ENCODE measurements at places on chromosomes 12 and 14. TPM values are rescaled to one million over a fixed set of nuclear protein-coding genes. Genes with fewer than 3 reads are reported as not detected.

- DNase-seq, result no peak
- H3K4me1 ChIP-seq, result peaks cover 6% of the 10 kb centered on the region
- no peaks in the 10 kb centered on the region for H3K36me3 ChIP-seq
These were observed 288.2 kb upstream of the TMPO start for GRCh38 chr12:98227162-98227561.

GRCh38 chr14:22800346-22800745 is 14.9 kb downstream of the SLC7A7 start:
- H3K4me3 ChIP-seq, result no peak overlapping the region
- H3K36me3 ChIP-seq, result no peaks in the 10 kb centered on the region
- DNase-seq, result no peak
- H3K4me1 ChIP-seq, result no peaks in the 10 kb centered on the region
- peaks cover 35% of the 10 kb centered on the region for H3K27me3 ChIP-seq
- H3K27ac ChIP-seq, result no peak overlapping the region

DNA sequence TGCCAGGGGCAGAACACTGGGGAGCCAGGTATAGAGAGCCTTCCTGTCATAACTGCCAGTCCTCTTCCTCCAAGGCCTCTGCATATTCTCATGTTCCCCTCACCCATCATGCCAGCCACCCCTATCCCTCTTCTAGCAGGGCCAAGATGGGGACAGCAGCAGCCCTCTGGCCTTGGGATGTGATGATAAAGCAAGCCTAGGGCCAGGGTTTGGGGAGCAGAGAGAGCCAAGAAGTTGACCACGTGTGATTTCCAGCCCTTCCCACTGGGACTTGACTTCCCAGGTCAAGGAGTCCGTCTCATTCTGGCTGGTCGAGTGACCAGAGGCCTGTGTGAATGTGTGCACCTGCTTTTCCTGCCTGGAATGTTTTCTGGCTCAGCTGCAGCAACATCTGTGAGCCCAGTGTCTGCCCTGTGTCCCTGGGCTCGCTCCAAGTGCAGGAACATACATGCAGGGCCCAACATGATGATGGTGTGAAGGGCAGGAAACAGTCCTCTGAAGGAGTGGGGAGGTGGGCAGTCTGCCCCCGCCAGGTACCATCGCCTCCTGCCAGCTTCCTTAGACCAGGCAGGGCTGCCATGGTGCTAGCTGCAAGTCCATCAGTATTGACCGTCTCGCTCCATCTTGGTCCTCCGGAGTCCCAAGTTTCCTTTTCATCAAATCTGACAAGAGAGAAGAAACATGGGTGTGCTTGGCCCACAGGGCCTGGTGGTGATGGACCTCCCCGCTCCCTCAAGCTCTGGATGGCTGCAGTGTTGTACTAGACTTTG is 21.0 kb downstream of the VASH1 start:
- peak overlapping the region; percentile 35 for H3K4me3 ChIP-seq
- DNase-seq, result no peak
- H3K36me3 ChIP-seq, result peaks cover 17% of the 10 kb centered on the region
- H3K27ac ChIP-seq, result peak overlapping the region; percentile 62
- peaks cover 2% of the 10 kb centered on the region for H3K27me3 ChIP-seq

Gene TMPRSS12
- total RNA-seq, result not detected

Gene GPR68
- total RNA-seq, result 0.14 TPM

Gene CDCA3
- 67.9 TPM for total RNA-seq
